ENCODE measurements at places on chromosomes 7 and 10.
A peak's percentile ranks its signal among the peaks of the same experiment; 100 is the strongest.

- DNase-seq: no peak
Measured at GRCh38 chr7:106999023-106999422, 45.5 kb upstream of the PRKAR2B start.

- DNase-seq: no peak
Measured at GRCh38 chr10:28326516-28327490, 23.9 kb upstream of the MPP7 start.

- DNase-seq: no peak
Measured at GRCh38 chr10:97254694-97255093, 37.7 kb downstream of the ARHGAP19 start.

DNA sequence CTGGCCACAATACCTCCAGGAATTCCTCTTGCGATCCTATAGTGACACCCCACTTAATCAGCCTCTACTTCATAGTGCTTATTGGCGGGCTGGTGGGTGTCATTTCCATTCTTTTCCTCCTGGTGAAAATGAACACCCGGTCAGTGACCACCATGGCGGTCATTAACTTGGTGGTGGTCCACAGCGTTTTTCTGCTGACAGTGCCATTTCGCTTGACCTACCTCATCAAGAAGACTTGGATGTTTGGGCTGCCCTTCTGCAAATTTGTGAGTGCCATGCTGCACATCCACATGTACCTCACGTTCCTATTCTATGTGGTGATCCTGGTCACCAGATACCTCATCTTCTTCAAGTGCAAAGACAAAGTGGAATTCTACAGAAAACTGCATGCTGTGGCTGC, 56.8 kb downstream of the GPR141 start:
- no peak for DNase-seq

GRCh38 chr10:15058689-15059088, 14.9 kb downstream of the OLAH start:
- no peak for DNase-seq

DNA sequence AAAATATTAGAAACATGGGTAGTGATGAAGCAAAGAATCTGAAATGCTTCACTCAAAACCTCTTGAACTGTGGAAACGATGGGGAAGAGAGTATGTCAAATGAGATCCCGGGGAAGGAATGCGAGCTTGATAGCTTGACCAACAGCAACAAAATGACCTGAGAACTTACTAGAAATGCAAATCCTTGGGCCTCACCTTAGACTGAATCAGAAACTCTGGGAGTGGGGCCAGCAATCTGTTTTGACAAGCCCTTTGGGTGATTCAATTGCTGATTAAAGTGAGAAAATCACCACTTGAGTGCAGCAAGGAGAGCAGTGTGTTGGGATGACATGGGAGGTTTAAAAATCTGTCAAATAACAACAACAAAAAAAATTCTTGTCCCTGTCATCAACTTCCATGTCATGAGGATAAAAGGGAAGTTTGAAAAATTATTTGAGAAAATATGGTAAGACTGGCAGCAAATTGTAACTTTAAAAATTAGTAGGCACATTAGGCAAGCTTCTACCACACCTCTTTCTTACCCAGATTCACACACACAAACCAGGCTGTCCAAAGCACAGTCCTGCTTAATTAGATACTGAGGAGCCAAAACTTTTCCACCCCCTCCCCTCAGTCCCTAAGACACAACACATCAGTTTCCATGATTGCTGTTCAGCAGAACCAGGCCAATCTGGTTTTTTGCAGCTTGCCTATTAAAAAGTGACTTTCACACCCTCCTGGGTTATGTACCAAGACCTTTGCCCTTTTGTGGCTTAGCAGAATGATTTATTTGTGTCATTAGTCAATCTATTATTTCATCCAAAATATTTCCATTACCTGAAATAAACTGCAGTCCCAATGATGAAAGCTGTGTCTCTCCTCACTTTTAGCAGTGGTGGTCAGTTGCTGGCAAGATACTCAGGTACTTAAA, 15.6 kb downstream of the CALCR start:
- DNase-seq: no peak

- DNase-seq: no peak
Measured at GRCh38 chr7:126533715-126534114, 719.0 kb downstream of the GRM8 start.

GRCh38 chr7:124351950-124352349, 319.1 kb upstream of the TMEM229A start:
- no peak for DNase-seq

GRCh38 chr10:3046210-3046779, 21.1 kb upstream of the PFKP start:
- DNase-seq: no peak

DNA sequence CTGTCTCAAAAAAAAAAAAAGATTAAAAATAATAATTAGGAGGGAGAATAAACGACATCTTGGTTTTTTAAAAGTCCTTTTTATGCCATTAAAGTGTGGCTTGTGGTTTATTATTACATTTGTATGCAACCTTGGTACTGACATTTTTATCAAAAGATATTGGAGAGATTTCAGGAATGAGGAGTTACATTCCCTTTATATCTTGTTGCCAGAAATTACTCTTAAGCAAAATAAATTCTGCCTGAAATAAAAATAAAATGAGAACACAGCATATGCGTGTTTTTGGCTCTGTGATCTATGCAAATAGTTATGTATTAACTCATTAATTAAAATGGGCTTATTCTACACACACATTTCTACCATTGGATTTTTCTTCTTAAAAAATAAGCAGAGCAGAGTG, 202.4 kb downstream of the BICC1 start:
- peak; percentile 52 for DNase-seq

DNA sequence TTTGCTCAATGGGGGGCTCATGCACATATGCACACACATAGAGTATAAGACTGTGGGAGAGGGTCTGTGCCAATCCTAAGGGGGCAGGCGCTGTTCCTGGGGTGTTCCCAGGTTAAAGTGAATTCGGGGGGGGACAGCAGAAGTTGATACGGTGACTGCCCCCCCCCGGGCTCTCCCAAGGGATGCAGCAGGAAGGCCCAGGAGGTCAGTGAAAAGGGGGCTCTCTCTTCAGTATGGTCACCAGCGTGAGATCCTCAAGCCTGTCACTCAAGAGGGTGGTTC, 32.4 kb downstream of the SPDYE6 start:
- no peak for DNase-seq
